Activated CD4-positive, alpha-beta T cell treated with anti-CD3 and anti-CD28 coated beads, Interleukin-2, amount 10 ng/mL, durations not matched to agents 24 days and 14 days (primary cell): ENCODE measurements at places on chromosomes 13 and 19. TPM values are rescaled to one million over a fixed set of nuclear protein-coding genes. Genes with fewer than 3 reads are reported as not detected.

DNA sequence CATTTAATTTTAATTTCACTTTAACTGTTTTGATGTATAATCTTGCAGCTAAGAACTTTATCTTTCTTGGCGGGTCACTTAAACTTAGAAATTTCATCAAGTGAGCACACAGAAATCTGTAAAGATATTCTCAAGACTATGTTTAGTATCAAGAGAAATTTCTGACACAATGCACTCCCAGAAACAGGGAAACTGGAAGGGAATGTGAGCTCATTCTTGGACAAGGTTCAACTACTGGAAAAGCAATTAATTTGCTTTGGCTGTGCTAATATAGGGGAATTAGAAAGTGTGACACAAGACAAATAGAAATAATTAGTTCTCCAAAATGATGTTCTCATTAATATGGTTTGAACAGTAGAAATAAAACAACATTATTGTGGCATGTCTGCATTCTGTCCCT, 402.3 kb downstream of the DACH1 start:
- no peak for DNase-seq
- no peak overlapping the region for H3K27ac ChIP-seq
- H3K27me3 ChIP-seq, result no peaks in the 10 kb centered on the region

B3GNT8 gene
- total RNA-seq, result 0.37 and 0.83 TPM in 2 replicates

GRCh38 chr13:108020027-108020426, 195.3 kb downstream of the LIG4 start:
- no peaks in the 10 kb centered on the region for H3K4me1 ChIP-seq
- no peak overlapping the region for H3K4me3 ChIP-seq
- no peak overlapping the region for H3K27ac ChIP-seq

LMTK3 gene
- total RNA-seq, result 3.0 and 3.6 TPM in 2 replicates

ZNF284 gene
- total RNA-seq, result 1.2 TPM in 2 replicates

DNA sequence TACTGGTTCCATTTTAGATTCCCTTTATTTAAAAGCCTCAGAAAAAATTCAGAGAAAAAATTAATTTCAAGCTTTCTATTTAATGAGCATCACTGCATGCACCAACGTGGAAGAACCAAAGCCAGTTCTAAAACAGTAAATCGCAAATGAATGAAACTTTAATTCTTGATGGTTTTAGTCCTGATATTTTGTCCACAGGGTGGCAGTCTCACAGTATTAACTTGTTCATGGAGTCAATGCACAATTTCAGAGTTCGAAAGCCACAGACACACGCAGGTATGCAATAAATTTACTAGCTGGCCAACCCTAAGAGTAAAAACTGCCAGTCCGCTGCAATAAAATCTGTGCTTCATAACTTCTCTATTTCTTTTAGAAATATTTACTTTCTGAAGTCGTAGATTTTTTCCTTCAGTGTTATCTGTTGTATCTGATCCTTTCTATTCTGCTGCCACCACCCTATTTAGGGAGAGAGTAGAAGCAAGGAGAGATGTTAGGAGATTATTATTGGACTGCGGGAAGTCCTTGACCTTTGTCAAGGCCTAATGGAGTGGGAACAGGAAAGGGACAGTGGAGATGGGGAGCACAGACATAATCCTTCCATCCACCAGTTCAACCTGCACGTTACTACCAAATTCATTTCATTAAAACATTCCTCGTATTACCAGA, 7.0 kb upstream of the WBP4 start:
- peaks cover 11% of the 10 kb centered on the region for H3K36me3 ChIP-seq
- peaks cover 47% of the 10 kb centered on the region for H3K4me1 ChIP-seq
- H3K27ac ChIP-seq, result no peak overlapping the region
- no peak overlapping the region for H3K4me3 ChIP-seq

GRCh38 chr13:93262729-93263345, 36.2 kb downstream of the GPC6 start:
- no peak for DNase-seq
- no peaks in the 10 kb centered on the region for H3K4me1 ChIP-seq
- no peak overlapping the region for H3K27ac ChIP-seq

TEX29 gene
- 0.50 and 0.51 TPM in 2 replicates for total RNA-seq

- no peak for DNase-seq
- no peaks in the 10 kb centered on the region for H3K4me1 ChIP-seq
- H3K27me3 ChIP-seq, result no peaks in the 10 kb centered on the region
- no peaks in the 10 kb centered on the region for H3K36me3 ChIP-seq
- no peak overlapping the region for H3K27ac ChIP-seq
Observed at GRCh38 chr19:32313569-32314265, 31.7 kb upstream of the ZNF507 start.
